ENCODE measurements at places on chromosomes 1 and 21.

DNA sequence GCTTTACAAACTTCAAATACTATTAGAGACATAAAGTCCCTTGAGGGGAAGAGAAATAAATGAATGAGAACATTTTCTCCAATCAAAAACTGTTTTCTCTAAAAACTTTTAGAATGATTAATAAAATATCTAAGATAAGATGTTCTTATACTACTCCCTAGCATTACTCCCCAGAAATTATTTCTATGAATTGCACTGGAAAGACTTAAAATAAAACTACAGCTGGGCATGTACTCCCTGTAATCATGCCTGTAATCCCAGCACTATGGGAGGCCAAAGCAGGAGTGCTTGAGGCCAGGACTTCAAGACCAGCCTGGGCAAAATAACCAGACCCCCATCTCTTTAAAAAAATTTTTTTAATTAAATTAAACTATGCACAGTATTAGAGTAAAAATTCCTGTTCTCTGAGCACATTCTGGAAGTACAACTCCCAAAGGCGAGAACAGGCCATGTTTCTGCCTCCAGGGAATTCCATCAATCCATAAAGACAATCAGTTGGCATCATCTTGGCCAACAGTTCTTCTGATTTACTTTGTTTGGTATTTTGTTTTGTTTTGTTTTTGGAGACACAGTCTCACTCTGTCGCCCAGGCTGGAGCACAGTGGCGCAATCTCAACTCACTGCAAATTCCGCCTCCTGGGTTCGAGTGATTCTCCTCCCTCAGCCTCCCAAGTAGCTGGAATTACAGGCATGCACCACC lies 77.9 kb downstream of the TGFBR3 start:
- DNase-seq = no peak

GRCh38 chr1:24914226-24915069 lies 15.6 kb downstream of the RUNX3 start:
- no peak for DNase-seq

- DNase-seq = no peak
These were observed 32.1 kb upstream of the PAXBP1 start for GRCh38 chr21:32803651-32804050.

DNA sequence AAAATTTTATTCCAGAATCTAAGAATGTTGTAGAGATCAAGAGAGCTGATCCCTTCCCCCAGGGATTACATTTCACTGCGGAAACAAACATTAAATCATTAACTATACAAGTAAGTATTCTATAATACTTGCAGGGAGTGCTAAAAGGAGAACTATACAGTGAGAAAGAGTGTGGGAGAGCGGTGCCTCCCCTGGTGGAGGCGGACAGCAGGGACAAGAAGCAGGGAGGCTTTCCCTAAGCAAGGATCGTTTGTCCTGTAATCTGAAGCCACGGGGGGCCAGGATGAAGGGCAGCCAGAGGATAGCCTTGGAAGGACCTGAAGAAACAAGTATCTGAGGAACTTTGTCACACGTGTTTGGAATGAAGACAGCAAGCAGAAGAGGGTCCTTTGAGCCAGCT lies 40.1 kb downstream of the SLC9C2 start:
- no peak for DNase-seq

GRCh38 chr1:247496581-247497285 lies 38.8 kb upstream of the OR2B11 start:
- DNase-seq = no peak

GRCh38 chr1:89262643-89263042 lies 10.0 kb downstream of the GBP5 start:
- peak; percentile 14 for DNase-seq

- DNase-seq = no peak
These were observed 128.2 kb downstream of the ATG4C start for GRCh38 chr1:62912028-62912638.

GRCh38 chr1:196577386-196577785 lies 30.9 kb downstream of the KCNT2 start:
- DNase-seq = no peak

Measured in NCI-H187 (cell line).